ENCODE measurements at places on chromosomes 1 and 21.
A peak's percentile ranks its signal among the peaks of the same experiment; 100 is the strongest.

GRCh38 chr21:29423099-29423870 is 124.6 kb downstream of the BACH1 start:
- peak; percentile 77 for ATAC-seq

GRCh38 chr1:157509546-157510232 is 42.6 kb downstream of the FCRL5 start:
- no peak for ATAC-seq

GRCh38 chr1:198187973-198188588 is 31.3 kb downstream of the NEK7 start:
- no peak for ATAC-seq

GRCh38 chr1:190102757-190103326 is 374.8 kb downstream of the BRINP3 start:
- ATAC-seq, result no peak

DNA sequence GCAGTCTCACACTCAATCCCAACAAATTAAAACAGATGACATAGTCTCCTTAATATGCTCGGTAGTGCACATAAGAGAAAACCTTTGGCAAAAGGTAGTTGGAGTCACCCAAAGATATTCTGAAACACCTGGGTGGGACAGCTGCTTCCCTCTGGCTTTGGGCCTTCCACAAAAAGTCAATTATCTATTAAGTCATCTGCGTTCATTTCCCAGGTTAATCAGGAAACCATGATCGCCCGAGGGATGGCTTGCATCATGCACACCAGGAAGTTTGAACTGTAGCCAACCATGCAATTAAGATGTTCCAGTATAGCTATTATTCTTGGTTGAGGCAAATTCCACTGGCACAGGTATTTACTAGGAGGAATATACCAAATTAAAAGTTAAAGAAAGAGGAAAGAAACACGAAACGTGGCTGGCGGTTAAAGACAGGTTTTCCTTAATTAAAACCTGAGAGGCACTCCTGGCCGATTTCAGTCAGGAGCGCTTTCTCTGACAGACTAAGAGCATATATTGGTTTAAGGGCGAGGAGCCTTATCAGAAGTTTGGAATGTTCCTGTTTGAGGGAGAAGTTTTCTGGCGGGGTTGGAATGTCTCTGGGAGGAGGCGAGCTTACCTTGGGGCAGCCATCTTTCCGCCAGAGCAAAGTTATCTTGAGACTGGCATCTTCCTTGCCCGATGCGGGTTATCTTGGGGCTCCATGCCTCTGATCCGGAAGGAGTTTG is 19.9 kb downstream of the CLDN17 start:
- peak; percentile 83 for ATAC-seq

GRCh38 chr1:1427106-1427819 is 6.2 kb upstream of the ANKRD65 start:
- ATAC-seq, result peak; percentile 33

- no peak for ATAC-seq
These were observed 633.8 kb downstream of the NCAM2 start for GRCh38 chr21:21631961-21632360.

- no peak for ATAC-seq
These were observed 3.0 kb downstream of the NT5C1A start for GRCh38 chr1:39668894-39669293.

GRCh38 chr1:15956150-15956549 is 19.8 kb downstream of the ZBTB17 start:
- peak; percentile 1 for ATAC-seq

- ATAC-seq, result no peak
These were observed 25.2 kb downstream of the PROK1 start for GRCh38 chr1:110476028-110476765.

DNA sequence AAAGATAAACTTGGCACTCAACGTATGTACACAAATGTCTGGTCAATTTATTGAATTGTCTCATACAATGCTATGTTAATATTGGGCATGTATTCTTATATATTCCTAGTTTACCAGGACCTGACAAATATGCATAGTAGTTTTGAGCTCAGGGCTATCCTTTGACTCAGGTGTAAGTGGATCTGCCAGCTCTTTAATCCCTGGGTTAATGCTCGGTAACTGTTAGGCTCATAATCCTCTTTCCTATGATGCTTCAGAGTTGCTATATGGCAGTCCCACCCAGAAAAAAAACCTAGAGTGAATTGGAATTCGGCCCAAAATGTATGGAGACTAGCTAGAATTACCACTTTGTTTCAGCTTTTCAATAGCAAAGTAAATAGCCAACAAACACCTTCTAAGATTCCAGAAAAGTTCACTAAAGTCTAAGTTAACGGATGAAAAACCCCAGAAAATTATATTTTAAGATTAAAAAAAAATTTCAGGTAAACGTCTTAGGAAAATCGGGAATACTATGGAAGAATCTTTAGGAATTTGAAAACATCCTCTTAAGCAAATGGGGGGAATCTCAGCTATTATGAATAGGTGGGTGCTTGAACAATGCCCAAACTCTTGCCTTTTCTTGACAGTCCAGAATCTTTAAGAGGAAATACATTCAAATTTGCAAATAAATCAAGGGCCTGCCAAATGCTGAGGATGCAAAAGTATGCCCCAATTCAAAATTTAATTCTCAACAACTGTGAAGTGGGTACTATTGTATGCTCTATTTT is 10.9 kb downstream of the H3-3A start:
- ATAC-seq, result peak; percentile 76

GRCh38 chr1:212287261-212287895 is 2.2 kb downstream of the PPP2R5A start:
- ATAC-seq, result no peak

DNA sequence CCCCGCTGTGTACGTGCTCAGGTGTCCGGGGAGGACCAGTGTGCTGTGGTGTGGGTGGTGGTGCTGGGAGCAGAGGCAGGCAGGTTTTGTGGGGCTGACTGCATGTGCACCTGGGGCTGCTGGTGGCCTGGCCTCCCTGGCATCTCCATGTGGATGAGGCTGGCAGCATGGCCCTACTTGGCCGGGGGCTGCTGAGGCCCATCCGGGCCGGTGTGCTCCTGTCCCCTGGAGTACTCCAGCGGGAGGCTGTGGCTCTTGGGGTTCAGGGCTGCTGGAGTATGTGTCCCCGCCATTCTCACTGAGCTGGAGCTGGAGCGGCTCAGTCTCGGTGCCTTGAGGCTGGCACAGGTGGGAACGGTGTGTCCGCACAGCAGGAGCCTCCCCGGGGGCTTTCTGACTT is 20.8 kb upstream of the PEX10 start:
- no peak for ATAC-seq

- no peak for ATAC-seq
These were observed 144.2 kb downstream of the LYPLAL1 start for GRCh38 chr1:219317762-219318353.

GRCh38 chr1:69706473-69706872 is 138.8 kb downstream of the LRRC7 start:
- no peak for ATAC-seq

GRCh38 chr1:179376223-179376622 is 10.5 kb downstream of the AXDND1 start:
- ATAC-seq, result no peak

DNA sequence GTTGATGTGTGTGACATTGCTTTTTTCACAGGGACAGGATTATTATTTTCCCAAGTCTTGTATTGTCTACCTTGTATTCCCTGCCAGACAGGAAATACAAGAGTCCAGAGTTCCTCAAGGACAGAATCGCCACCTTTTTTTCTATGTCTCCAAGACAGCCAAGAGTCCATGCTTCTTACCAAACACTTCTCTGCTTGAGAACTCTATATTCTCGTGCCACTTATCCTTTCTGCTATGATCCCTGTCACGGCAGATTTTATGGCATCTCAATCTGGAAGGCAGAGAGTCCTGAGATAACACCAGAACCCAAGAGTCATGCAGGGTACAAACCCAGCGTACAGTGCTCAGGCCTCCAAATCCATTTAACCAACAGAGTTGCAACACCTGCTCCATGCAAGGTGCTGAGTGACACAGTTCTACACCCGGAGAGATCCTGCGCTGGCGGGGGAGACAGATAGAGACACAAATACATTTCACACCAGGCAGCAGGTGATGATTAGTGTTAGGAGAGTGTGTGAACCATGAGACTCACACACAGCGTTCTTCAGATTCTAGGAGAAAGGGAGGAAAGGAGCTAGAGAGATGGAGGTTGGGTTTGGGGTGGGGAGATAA is 107.6 kb downstream of the NAV1 start:
- ATAC-seq, result no peak

- ATAC-seq, result no peak
These were observed 3.5 kb downstream of the SYTL1 start for GRCh38 chr1:27345272-27345671.

GRCh38 chr1:175009532-175009931 is 9.8 kb downstream of the CACYBP start:
- ATAC-seq, result no peak

- ATAC-seq, result no peak
These were observed 28.7 kb downstream of the ACBD3 start for GRCh38 chr1:226157761-226158316.

DNA sequence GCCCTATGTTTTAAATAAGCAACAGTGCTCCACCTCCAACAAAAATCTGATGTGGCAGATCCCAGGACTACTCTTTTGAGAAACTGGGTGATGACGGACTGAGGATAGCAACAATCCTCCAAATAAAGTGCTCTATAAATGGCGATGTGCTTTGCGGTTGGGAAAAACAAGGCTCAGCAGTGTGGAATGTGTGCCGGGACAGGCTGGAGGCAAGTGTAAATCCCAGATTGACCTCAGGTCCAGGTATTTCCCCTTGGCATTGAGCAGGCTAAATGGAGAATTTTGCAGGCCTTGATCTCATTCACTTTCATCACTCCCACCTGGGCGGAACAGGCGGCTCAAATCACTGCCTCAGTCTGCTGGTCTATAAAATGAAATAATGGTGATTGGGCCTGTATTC is 35.1 kb downstream of the LRRC42 start:
- ATAC-seq, result no peak

GRCh38 chr1:36351227-36351977 is 28.0 kb upstream of the EVA1B start:
- peak; percentile 57 for ATAC-seq

DNA sequence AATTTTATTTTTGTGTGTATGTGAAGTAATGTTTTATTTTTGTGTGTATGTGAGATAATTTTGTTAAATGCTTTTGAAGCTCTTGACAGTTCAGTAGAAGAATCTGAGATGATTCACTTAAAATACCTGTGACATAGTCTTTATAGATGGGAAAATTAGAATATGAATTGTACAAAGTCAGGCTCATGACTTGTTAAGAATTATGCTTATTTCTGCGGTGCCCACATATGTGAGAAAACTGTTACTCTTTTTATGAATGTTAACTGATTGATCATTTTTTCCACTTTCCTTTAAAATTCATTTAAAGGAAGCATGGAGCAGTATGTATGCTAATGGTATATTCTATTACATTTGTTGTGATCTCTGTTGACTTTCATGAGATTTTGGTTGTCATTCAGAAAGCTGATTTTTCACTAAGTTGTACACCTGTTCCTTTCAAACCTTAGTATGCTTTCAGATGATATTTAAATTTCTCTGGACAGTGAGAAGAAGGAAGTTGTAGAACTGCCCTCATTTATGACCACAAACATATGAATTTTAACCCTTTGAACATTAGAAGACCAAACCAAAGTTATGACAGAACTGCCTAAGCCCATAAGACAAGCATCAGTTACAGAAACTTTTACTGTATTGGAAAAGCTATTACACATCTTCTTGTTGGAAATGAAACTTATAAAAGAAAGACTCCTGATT is 110.1 kb downstream of the POU2F1 start:
- no peak for ATAC-seq

GRCh38 chr1:110877364-110877763 is 4.4 kb downstream of the CD53 start:
- ATAC-seq, result no peak

- no peak for ATAC-seq
These were observed 8.2 kb upstream of the TRIM63 start for GRCh38 chr1:26075421-26076144.

- ATAC-seq, result peak; percentile 89
These were observed at the start of gene PITHD1 for GRCh38 chr1:23777979-23778814. TSS of gene PITHD1 (plus strand) at chr1:23778418. CDS start at chr1:23778516, 98 bp downstream.

DNA sequence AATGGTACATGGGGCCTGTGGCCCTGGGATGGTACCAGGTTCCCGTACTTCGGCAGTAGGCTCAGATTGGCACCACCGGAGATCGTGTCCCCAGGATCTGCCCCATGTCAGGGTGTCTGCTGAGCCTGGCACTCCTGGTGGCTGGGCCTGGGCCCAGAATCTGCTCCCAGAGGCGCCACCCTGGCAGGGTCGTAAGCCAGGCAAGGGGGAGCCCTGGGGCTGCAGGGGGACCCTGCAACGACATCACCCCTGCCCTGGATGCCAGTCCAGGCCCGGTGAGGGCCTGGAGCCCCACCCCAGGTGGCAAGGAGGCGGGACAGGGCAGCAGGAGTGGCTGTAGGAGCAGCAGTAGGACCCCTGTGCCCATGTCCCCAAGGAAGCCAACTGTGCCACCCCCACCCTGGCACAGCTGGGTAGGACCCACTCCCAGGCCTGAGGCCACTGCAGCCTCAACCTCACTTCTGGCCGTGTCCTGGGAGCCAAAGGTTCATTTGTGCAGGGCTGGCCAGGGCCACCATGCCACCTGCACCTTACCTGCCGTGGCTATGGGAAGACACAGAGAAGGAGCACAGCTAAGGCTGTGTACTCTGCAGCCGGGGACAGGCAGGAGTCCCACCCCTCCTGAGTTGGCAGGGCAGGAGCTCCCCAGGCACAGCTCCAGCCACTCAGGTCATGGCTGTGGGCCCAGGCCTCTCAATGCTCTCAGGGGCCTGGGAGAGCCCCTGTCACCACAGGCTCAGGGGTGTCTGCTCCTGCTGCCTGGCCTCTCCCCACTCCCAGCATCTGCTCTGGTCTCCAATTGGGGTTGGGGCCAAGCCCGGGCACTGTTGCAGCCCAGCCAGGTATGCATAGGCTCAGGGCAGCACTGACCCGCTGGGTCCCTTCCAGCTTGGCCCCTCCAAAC is 141.7 kb downstream of the EIF4G3 start:
- ATAC-seq, result peak; percentile 42

DNA sequence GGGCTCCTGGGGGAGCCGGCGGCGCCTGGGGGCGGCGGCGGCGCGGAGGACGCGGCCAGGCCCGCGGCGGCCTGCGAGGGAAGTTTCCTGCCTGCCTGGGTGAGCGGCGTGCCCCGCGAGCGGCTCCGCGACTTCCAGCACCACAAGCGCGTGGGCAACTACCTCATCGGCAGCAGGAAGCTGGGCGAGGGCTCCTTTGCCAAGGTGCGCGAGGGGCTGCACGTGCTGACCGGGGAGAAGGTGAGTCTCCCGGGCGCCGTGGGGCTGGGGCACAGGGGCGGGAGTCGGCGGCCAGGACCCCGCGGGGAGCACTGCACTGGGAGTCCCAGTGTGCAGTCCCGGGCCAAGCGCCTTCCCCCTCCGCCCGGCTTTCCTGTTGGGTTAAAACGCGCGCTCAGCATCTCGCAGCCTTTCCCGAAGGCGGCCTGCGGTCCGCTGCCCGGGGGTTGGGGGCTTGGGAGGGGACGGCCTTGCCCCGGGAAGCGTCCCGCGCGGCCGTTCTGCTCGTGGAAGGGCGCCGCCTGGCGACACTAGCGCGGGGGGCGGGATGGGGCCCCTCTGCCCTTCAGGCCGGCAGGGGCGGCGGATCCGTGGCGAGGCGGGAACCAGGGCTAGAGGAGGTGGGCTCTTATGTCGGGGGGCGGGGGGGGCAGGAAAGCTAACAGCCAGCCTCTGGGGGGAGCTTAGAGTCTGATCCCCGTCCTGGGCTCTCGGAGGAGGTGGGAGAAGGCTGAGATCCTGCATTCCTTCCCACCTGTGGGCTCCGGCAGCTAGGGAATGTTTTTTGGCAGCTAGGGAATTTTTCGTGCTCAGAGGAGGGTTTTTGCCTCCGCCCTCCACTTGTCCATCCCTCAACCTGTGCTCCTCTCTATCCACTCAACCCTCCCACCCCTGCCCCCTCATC is 1.1 kb downstream of the HUNK start:
- ATAC-seq, result peak; percentile 24

GRCh38 chr1:198620951-198621824 is 17.7 kb upstream of the PTPRC start:
- ATAC-seq, result peak; percentile 64

- no peak for ATAC-seq
These were observed 116.2 kb downstream of the KIF26B start for GRCh38 chr1:245270972-245271371.

All from esophagus mucosa (tissue), 1 donor.